ENCODE measurements at places on chromosomes 5 and 9.

GRCh38 chr5:126023994-126024441 is 399.2 kb upstream of the GRAMD2B start:
- no peak for DNase-seq

DNA sequence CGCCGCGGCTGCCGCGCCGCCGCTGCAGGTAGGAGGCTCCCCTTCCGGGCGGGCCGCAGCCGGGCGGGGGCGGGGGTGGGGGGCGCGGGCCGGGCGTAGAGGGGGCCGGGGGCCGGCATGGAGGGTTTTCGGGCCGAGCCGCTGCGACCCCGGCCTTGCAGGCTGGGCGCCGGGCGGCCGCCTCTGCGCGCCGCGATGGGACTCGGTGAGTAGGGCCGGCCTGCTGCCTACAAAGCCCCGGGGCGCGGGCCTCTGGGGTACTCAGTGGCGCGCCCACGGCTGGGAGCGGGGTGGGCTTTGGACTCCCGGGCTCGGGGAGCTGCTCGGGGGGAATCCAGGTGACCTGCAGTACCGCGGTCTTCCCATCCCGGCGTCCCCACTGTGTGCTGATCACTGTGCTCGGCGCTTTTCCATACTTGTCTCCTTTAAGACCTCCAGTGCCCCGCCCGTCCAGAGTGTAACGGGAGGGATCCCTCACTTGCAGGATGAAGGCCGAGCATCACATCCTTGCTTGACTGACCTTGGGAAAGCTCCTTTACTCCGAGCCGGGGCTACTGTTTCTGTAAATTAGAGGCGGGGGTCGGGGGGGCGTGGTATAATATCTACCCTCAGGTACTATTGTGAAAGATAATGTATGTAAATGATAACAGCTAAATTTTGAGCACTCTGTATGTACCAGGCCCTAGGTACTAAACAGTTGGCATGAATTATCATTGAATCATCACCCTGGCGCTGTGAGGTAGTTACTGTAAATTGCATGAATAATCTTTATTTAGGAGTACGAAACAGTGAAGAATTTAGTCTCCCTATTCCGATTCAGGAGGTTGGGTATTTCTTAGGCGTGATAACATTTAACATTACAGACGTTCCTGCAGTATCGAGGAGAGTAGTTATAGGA is 672 bp downstream of the MSANTD3 start:
- DNase-seq: peak; percentile 79

DNA sequence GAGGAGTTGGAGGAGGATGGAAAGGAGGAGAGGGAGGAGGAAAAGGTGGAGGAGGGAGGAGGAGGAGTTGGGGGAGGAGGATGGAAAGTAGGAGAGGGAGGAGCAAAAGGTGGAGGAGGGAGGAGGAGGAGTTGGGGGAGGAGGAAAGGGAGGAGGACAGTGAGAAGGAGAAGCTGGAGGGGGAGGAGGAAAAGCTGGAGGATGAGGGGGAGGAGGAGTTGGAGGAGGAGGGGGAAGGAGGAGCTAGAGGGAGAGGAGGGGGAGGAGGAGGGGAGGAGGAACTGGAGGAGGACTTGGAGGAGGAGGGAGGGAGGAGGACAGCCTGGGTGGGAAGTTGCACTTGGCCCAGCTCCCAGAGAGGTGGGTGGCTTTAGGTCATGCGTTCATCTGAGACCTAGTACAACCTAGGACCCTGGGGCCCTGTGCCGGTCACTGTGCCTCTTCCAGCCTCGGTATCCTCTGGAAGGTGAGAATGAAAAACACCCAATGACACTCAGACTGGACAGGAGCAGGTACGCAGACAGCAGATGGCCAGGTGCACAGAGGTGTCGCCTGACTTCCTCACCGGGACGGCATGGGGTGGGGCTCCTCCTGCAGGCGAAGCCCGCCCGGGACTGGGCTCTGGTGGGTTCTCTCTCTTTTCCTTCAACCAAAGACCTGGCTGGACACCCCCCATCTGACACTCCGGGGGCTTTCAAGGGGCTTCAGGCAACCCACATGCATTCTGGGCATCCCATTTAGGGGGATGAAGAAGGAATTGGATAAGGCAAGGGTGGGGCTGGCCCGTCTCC is 12.2 kb upstream of the SLC2A6 start:
- no peak for DNase-seq

- no peak for DNase-seq
These were observed 118.6 kb downstream of the SEMA6A start for GRCh38 chr5:116456036-116456435.

DNA sequence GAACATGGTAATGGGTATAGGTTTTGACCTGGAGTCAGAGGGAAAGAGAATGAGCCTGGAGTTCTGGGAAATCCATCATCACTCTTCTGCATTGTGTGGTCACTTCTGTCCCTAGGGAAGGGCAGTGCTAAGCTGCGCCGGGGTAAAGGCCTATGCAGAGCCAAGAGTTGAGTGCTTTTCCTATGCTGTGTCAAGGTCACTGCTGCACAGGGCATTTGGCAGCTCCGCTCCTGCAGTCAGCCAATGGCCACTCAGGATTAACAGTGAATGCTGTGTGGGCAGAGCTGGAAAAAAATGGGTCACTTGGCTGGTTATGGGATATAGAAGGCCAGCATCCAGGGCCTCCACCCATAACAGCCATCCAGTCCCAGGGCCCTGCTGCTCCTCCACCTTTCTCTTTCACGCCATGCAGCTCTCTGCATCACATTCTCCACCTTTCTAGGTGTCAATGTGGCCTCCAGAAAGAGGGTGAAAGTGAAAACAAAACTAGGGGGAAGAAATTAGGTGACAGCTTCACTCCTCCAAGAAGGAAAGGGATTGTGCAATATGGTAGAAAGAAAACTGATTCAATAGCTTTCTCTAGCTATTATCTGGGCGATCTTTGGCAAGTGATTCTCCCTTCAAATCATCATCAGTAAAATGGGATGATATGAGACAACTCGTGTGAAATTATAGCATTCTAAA is 279.3 kb upstream of the ANKRD55 start:
- DNase-seq: no peak

DNA sequence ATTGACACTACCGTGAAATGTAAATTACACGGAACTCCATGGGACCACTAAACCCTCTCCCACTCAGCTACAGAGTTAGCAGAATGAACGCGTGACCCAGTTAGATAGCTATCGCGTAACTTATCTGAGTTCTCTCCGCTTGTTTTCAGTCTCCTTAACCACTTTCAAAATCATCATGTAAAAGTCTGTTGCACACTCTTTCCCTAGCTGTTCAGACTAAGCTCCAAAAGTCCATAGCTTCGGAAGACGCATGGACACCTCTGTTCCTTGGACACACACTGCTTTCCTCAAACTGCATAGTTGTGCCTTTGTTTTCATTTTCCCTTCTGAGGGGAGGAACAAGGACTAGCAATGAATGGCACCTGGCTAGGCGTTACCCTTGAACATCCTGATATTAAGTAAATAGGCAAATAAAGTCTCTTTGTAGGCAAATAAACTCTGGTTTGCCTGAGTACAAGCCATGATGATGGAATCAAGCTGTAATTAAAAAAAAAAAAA is 83.3 kb downstream of the DAPK1 start:
- DNase-seq: no peak

- no peak for DNase-seq
These were observed 36.0 kb upstream of the GOLPH3 start for GRCh38 chr5:32210151-32210550.

GRCh38 chr5:179312557-179313235 is 32.6 kb downstream of the ADAMTS2 start:
- DNase-seq: no peak

DNA sequence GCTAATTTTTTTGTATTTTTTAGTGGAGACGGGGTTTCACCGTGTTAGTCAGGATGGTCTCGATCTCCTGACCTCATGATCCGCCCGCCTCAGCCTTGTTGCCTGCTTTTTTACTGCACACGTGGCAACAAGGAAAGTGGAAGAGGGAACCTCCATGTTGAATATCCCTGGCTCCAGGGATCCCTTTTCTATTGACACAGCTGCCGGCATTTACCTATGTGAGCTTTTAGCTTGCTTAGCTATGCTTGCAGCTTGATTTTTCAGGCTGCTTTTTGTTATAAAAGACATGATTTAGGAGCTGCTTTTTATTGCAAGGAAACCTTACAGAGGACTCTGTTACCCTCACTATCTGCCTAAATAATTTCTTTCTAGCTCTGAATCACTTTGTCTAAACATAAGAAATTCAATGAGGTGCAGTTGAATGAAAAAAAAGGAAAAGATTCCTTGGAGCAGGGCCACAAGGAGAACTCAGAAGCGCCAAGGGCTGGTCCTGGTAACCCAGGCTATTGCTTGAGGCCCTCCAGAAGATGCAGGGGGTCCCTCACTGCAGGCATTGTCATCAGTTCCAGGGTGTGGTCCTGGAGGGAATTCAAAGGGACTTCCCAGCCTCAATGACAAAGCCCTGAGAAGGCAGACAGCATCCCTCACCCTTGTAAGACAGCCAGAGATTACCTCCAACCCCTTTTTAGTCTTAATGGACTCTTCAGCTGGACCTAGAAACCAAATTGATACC is 89.9 kb downstream of the SYK start:
- DNase-seq: no peak

All from head of caudate nucleus (tissue), 42 donors.